ENCODE measurements at places on chromosomes 2 and 18.

DNA sequence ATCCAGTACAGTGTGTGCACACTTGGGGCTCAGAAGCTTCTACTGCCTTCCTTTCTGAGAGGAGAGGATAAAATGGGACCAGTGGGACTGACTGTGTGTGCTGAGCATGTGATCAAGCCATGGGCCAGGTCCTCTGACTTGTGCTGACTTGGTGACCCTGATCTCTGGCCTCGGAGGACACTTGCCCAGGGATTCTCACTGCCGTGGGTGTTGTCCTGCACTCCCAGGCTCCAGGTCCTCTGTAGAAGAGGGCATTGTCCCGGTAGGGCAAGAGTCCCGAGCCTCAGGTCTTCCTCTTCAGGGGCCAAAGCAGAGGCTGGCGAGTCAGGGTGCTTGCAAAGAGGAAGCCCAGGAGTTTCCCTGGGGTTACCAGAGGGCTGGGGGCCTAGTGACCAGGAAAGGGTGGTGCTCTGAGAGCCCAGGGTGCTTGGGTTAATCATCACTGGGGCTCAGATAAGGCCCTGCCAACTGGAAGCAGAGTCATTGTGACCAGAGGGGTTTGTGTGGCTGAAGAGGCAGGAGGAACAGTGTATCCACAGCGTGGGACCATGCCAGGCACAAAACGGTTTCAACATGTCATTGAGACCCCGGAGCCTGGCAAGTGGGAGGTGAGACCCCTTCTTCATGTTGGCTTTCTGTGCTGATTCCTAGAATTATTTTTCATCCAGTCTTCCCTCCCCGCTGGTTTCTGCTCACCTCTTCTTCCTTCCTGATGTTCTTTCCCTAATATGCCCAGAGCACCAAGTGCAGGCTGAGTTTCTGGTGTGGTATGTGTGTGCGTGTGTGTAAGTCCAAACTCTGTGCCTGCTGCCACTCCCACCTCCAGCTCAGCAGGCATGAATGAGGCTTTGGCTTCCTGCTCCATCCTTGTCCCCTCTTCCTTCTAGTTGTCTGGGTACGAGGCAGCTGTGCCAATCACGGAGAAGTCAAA lies at the start of gene GCKR:
Gene GCKR, plus strand, starts transcription at position 483 of the 931 bp plus-strand sequence. Its CDS starts 66 bp downstream, at position 549.
- no peak for DNase-seq

DNA sequence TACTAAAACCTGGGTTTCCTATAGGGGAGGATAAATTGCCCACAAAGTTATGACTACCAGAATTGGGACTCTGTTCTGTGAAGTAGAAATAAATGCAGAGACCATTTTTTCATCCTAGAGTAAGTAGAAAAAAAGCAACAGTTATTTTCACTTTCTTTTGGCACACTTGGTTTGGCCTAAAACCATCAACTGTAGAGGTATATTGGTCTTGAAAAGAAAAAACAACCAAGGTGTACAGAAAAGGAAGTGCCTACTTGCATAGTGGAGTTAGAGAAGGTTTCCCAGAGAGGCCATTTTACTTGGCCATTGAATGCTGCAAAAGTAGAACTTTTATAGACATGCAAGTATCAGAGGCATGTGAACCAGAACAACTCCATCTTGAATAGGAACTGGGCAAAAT lies 89.4 kb upstream of the TACR1 start:
- no peak for DNase-seq

- no peak for DNase-seq
Observed at GRCh38 chr18:44181951-44182747, 498.5 kb upstream of the SETBP1 start.

- DNase-seq, result no peak
Observed at GRCh38 chr18:59783138-59783537, 85.9 kb upstream of the CCBE1 start.

DNA sequence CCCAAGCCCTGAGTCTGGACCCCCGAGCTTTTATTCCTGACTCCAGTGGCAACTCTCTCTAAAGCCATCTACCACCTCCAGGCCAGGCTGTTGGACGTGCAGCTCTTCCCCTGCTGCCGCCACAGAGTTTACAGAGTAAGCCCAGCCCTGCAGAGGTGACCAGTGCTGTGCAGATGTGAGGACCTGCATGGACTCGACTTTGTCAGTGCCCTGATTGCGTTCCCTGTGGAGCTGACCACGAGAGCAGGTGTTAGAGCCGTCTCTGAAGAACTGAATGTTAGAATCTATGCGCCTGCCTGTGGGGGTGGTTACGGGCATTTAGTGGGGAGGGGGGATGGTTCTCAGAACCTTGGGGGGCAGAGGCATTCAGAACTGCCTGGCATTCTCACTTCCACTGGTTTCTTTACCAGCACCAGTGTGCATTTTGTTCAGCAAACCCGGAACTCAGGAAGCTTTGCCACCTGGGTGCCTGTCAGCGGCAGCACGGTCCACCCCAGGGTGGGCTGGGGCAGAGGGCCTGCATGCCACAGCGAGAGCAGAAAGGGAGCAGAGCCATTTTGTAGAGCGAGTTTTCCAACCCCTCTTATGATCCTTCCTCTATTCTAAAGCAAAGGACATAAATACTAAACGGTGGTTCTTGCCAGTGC lies 137.9 kb downstream of the KLHL29 start:
- DNase-seq, result no peak

GRCh38 chr2:160039166-160039903 lies 23.1 kb downstream of the PLA2R1 start:
- DNase-seq, result no peak

- DNase-seq, result no peak
Observed at GRCh38 chr2:151379169-151379568, 21.8 kb downstream of the TNFAIP6 start.

DNA sequence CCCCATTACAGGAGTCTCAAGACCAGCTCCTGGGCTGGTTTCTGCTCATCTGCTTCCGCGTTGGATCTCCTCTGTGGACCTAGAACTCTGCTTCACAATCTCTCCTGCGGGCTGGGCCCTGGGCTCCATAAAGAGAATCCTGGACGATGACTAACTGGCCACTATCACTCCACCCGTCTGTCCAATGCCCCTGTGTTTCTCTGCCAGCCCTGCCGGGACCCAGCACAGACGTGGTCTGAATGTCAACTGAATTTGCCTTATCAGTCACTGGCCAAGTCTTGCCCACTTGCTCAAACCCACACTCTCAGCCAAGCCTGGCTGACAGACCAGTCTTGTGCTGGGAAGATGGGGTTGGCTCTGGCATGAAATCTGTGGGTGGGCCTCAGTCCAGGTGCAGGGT lies 17.4 kb downstream of the KIF3C start:
- no peak for DNase-seq

- DNase-seq, result no peak
Observed at GRCh38 chr2:156541706-156542105, 105.5 kb downstream of the GPD2 start.

DNA sequence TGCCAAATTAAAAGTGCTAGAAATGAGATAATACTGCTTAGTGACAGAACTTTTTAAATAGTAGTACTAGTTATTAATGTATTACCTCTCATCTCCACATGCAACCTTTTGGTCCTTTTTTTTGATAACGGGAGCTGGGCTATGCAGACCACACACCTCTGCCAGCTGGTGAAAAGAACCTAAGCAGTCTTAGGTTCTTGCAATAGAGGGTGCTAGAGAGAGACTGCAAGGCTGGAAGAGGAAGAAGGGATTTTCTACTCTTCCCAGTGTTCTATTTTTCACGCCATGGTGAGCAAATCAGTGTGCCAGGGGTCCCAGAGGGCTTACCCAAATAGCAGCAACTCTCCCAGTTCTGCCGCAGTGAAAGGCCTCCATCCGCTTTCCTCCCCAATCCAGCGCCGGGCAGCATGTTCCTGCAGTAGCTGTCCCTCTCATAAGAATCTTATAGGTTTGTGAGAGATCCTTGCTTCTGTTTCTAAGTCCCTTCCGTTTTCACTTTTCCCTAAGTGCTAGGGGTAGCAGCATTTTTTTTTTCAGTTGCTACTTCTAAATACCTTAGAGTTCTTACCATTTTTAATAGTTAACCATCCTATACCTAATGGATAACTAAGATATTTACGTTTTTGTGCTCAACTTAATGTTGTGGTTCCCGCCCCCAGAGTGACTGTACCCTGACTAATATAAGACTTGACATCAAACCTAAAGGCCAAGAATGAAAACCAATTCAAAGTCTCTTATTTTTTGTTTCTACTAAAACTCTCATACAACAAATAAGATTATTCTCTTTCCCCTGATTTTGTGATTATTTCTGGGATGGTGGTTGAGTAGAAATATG lies 69.4 kb upstream of the UBE2E3 start:
- no peak for DNase-seq

DNA sequence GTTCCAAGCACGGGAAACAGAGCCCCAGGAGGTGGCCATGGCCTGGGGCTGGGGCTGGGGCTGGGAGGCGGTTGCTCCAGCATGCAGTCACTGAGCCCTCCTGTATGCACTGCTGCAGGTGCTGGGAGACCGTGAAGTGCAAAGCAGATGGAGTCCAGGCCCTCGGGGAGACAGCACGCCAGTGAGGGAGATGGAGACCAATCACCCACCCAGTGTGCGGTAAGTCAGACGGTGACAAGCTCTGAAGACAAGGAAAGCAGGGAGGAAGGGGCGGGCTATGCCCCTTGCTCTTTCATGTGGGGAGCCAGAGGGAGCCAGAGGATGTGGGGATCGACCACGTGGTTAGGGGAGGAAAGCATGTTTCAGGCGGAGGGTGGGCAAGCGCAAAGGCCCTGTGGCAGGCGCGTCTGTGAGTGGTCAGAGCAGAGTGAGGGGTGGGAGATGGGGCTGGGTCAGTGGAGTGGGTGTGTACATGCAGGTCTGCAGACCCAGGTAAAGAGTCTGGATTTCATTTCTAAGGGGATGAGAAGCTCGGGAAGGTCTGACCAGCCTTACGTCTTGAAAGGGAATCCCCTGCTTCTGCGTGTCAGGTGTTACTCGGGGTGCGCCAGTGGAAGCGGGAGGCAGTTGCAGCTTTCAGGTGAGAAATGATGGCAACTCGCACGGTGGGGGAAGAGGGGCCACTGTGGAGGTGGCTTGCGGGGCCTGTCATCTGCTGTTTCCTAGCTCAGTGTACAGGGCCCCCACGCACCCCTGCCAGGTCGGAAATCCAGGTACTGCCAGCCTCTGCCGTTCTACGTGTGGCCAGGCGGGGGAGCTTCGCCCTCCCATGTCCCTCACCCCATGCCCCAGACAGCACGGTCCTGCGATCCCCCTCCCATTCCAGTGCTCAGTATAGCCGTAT lies 19.4 kb downstream of the RRM2 start:
- DNase-seq, result no peak

- DNase-seq, result peak; percentile 2
Observed at GRCh38 chr18:48663931-48664847, 125.4 kb downstream of the CTIF start.

DNA sequence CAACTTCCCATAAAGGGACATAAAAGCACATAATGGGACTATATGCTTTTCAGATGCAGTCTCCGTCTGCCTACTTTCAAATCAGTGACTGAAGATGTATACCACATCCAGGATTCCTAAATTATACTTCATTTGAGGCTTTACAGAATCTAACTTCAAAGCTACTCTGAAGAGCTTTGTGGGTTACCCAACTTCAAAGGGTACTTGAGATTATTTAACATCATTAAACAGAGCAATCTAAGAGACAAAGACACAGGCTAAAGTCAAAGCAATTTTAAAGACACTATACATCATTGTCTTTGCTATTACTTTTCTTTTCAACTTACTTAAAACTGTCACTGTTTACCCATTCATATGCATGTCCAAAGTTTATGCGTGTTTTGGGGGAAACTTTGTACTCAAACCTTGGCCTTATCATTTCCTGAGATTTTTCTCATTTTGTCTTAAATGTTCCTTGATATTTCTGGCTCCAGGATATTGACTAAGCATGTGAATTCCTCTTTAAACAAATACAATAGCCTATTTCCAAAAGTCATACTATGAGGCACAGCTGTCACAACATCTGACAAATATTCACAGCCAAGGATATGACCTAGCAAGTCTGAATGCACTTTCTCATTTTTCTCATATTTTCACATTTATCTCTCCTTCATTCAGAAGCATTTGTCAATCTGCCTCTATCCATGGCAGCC lies 1985.1 kb upstream of the PIK3C3 start:
- DNase-seq, result no peak

DNA sequence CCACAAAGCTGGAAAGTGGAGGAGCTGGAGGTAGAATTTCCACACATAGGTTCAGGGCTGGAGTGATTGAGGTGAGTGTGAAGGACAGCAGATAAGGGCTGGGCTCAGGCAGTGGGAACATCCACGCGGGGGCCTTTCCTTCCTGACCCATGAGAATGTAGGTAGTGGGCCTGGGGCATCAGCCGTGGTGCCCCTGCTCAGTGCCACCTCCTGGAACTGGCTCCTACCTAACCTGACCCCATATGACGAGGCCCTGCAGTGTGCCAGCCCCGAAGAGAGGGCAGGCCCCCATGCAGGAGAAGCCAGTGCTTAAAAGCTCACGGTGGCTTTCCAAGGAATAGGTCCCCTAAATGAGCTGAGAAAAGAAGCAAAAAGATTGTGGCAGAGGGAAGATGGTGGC lies 66.2 kb downstream of the HS6ST1 start:
- no peak for DNase-seq

DNA sequence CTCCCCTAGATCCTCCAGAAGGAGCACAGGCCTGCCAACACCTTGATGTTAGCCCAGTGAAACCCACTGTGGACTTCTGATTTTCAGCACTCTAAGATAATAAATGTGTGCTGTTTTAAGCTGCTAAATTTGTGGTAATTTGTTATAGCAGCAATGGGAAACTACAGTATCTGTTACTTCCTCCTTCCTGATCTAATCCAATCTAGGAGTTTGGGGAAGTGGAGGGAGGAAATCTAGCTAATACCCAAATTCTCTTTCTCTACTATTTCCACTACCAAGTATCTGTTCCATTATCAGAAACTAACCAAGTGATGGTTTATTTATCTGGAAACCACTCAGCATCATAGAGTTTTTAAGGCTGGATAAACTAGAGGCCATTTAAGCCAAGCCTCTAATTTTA lies 64.9 kb downstream of the AFF3 start:
- DNase-seq, result no peak
